ENCODE measurements at places on chromosomes 5 and 9.

DNA sequence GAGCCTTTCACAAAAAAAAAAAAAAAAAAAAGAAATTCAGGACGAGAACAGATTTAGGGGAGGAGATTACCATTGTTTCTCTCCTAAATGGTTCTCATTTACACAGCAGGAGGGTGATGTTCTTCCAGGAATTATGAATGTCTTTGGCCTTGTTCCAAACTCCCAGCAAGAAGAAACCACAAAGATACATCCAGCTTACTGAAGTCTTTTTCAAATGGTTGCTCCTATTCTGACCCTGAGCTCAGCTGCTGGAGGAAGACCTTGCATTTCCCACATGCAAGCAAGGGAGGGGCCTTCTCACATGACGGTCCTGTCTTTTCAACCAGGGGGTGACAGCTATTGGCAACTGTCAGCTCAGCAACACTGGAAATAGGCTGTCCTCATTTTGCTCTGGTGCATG, 203.0 kb upstream of the VLDLR start:
- DNase-seq: no peak

DNA sequence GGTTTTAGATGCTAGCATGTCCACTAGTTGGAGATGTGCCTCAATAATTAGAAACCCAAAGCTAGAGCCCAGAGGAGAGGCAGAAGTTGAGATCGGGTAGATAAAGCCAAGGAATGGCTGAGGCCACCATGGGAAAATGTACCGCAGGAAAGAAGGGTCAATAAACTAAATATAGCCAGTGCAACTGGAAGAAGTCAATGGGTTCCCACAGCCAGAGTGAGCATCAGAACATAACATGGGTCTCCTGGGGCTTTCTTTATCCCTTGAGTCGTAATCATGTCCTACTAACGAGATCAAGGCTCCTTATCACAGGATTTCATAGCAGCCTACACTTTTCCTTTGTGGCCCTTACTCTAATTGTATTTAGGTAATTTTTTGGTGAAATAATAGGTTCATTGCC, 61.7 kb downstream of the FRMD3 start:
- no peak for DNase-seq

DNA sequence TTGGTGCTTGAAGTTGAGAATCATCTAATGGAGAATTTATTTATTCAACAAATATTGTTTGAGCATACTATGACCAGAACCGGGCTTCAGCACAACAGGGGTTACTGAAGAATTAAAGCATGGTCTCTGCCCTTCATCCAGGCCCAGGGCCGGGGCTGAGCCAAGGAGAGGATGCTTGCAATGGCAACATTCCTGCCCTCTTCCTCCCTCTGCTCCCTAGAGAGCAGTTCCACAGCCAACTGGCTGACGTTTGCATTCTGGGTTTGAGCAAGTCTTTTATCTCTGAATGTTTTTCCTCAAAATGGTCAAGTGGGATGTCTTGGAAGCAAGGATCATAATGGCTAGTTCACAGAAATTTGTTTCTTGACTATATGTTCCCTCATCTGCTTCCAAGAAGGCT, 80.7 kb downstream of the GLDC start:
- no peak for DNase-seq

DNA sequence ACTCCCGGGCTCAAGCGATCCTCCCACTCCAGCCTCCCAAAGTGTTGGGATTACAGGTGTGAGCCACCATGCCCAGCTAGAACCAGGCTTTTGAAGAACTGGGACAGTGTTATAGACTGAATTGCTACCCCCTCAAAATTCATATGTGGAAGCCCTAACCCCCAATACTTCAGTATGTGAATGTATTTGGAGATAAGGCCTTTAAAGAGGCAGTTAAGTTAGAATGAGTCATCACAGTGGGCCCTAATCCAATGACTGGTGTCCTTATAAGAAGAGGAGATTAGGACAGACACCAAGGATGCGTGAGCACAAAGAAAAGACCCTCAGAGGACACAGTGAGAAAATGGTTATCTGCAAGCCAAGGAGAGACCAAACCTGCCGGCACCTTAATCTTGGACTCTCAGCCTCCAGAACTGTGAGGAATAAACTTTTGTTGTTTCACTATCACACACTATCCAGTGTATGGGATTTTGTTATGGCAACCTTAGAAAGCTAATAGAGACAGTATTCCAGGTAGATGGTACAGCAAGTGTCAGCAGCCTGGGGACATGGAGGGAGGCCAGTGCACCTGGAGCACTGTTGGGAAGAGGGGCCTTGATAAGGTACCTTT, 31.4 kb upstream of the ERGIC1 start:
- DNase-seq: no peak

- DNase-seq: peak; percentile 67
These were observed 17.6 kb downstream of the DMRT3 start for GRCh38 chr9:994005-994404.

DNA sequence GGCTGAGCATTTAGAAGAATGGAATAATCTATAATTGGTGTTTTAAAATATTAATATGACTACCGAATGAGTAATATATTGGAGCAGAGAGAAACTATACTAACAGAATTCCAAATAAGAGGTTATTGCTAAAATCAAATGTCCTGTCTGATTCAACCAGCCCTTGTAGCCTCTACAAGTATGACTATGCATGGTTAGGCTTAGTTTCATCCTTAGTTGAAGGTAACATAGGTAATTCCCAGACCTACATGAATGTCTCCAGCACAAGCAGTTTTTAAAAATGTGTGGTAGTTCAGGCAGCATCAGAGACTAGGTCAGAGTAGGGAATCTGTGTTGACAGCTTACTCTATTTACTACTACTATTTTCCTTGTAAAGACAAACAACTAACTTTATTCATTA, 51.7 kb upstream of the SLC27A6 start:
- DNase-seq: no peak

DNA sequence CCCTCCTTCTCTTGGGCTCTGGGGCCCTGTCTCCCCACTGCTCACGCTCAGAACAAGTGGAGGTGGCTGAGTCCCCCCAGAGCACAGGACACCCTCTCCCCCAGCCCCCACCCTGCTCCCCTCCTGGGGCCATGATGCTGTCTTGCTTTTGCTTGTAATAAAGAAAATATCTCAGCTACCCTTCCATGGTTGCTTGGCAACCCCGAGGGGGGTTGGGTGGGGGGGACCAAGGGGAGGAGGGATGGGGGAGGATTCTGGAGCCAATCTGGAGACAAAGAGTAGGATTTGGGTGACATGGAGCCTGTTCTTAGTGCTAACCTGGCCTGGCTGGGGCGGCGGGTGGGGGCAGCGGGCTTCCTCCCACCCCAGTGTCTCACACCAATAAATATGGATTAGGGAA, 16.1 kb upstream of the CERCAM start:
- DNase-seq: no peak

DNA sequence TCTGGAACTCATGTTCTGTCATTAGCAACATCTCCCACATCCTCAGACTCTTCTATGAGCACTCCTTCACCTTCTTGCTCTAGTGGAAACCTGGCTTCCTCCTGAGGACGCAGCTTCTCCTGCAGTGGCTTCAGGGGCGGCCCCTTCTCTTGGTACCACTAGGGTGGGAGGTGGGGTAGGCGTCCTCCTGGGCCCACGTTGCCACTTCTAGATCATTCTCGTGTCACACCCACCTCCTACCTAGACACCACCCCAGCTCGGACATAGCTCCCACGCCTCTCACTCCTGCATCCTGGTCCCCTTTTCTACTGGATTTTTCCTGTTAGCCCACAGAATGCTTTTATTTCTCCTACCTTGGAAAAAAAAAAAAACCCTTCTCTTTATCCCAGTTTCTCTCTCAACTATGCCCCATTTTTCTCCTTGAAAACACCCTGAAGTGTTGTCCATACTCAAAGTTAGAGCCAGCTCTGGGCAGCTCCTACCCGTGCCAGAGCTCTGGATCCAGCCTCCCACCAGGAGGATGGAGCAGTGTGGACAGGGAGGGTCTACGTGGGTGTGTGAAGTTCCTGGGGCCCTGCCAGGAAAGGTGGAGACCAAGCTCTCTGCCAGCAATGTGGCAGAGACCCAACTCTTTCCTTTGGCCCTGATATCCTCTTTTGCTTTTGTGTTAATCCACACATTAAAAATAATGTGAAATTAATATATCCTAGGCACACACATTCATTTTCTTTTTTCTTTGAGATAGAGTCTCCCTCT, 179.2 kb downstream of the HSPA4 start:
- no peak for DNase-seq

- DNase-seq: no peak
These were observed 274.9 kb downstream of the PIK3R1 start for GRCh38 chr5:68490406-68490805.

DNA sequence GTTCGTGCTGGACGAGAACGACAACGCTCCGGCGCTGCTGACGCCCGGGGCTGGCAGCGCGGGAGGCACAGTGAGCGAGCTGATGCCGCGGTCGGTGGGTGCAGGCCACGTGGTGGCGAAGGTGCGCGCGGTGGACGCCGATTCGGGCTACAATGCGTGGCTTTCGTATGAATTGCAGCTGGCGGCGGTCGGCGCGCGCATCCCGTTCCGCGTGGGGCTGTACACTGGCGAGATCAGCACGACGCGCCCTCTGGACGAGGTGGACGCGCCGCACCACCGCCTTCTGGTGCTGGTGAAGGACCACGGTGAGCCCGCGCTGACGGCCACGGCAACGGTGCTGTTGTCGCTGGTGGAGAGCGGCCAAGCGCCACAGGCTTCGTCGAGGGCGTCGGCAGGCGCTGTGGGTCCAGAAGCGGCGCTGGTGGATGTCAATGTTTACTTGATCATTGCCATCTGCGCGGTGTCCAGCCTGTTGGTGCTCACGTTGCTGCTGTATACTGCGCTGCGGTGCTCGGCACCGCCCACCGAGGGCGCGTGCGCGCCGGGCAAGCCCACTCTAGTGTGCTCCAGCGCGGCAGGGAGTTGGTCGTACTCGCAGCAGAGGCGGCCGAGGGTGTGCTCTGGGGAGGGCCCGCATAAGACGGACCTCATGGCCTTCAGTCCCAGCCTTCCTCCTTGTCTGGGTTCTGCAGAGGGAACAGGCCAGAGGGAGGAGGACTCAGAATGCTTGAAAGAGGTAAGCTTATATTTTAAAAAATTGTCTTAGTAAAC, 2.2 kb downstream of the PCDHA13 start:
- DNase-seq: no peak

GRCh38 chr9:124782661-124783574, 6.0 kb downstream of the OLFML2A start:
- DNase-seq: no peak
